ENCODE measurements at places on chromosomes 16 and 17. TPM values are rescaled to one million over a fixed set of nuclear protein-coding genes. Genes with fewer than 3 reads are reported as not detected.

DNA sequence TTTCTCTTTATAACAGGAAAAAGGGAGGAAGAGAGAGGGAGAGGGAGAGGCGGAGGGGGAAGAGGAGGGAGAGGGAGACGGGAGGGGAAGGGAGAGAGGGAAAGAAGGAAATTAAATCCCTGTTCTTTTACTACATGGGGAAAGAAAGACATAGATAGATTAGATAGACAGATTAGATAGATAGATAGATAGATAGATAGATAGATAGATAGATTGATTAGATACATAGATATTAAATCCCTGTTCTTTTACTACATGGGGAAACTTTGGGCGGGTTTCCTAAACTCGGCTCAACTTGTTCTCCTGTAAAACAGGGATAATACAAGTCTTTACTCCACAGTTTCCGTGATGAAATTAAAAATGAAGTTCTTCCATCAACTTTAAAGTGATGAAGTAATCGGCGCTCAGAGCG, 661 bp downstream of the RFWD3 start:
- H3K27ac ChIP-seq: peak overlapping the region; percentile 98
- H3K36me3 ChIP-seq: peaks cover 44% of the 10 kb centered on the region
- peak overlapping the region; percentile 85 for H3K4me3 ChIP-seq
- no peaks in the 10 kb centered on the region for H3K27me3 ChIP-seq

Gene RTN4RL1
- total RNA-seq: 0.49 TPM

Gene KCNAB3
- total RNA-seq: 7.6 TPM

DNA sequence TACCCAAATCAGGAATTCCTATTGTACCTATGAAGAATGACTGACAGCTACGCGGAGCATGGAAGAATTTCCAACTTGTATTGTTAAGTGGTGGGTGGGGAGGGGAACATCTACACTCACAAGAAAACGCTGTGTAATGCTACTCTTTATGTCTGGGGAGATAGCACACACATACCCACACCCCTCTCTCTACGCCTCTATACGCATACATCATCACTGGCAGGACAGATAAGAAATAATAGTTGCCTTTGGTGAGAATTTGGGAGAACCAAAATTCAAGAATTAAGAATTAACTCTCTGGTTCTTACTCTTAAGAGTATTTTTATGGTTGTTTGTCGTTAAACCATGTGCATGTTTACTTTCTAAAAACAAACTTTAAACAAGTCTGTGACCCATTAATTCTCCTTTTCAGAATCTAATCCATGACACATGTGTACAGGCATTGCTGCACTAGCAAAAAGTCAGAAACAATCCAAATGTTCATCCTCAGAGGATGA, 33.9 kb downstream of the CREBBP start:
- H3K4me1 ChIP-seq: peaks cover 39% of the 10 kb centered on the region
- H3K27ac ChIP-seq: no peak overlapping the region
- H3K4me3 ChIP-seq: no peak overlapping the region
- peaks cover 4% of the 10 kb centered on the region for H3K36me3 ChIP-seq

DNA sequence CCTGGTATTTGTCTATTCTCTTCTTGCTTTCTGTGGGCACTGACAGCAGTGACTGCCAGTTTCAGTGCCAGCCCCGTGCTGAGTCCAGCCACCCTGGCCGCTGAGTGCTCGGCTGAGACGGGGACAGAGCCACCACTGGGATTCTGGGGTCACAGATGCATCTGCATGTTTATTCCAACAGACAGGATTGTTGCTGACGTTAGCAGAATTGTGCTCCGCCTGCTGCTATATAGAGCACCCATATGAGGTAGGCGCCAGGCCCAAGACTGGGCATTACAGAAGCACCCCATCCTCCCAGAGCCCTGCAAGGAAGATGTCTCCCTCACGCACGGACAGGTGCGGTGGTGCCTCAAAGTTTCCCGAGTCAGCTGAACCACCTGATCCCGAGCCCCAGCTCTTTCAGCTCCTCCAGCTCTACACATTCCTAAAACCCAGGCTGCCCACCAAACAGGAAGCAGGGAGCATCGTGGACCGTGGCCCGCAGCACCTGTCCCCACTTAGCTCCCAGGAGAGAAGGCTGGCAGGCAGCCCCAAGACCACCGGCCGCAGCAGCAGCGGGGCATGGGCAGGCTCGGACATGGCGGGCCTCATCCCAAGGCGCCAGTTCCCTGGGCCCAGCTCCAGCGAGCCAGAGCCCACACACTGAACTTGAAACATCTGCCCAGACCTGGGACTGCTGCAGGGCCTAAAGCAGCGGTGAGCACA, 44.9 kb upstream of the RASD1 start:
- H3K27ac ChIP-seq: no peak overlapping the region
- no peak for DNase-seq
- H3K4me1 ChIP-seq: no peaks in the 10 kb centered on the region
- H3K27me3 ChIP-seq: no peaks in the 10 kb centered on the region
- no peak overlapping the region for H3K4me3 ChIP-seq

DNA sequence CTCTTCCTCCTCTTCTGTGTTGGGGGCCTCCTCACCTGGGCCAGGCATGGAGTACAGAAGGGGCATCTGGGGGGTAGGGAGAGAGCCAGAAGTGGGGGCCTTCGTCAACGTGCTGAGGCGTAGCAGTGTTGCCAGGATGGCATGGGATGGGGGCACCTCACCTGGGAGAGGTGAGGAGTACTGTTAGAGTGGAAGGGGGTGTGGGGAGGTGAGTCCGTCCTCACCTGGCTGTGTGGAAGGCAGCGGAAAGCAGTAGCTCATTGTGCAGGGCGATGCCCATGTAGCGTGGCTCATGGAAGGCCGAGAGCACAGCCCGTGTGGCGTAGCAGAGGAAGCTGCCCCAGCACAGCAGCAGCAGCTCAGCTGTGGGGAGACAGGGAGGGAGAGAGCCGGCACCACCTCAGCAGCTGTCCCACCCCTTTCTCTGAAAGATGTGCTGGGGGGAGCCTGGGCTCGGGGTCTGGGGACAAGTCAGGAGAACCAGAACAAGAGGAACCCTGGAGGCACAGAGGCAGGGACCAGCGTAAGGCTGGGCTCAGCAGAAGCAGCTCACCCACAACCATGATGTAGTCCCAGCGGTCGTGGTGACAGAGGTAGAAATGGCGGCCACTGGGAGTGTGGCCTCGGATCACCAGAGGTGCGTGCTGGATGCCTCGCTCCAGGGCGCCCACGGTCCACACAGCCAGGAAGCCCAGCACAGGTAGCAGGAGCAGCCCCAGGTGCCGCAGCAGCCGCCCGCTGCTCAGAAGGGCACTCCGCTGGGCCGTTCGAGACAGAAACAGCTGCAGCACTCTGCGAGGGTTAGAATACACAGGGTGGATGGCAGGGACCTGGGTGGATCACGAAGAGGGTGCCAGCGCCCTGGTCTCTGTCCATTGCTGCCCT, 9.0 kb downstream of the GPR179 start:
- H3K27me3 ChIP-seq: no peaks in the 10 kb centered on the region
- no peaks in the 10 kb centered on the region for H3K4me1 ChIP-seq
- H3K36me3 ChIP-seq: no peaks in the 10 kb centered on the region

GRCh38 chr16:50282010-50282538, 15.7 kb downstream of the ADCY7 start:
- H3K27ac ChIP-seq: peak overlapping the region; percentile 70
- peaks cover 42% of the 10 kb centered on the region for H3K36me3 ChIP-seq
- no peaks in the 10 kb centered on the region for H3K27me3 ChIP-seq
- peaks cover 87% of the 10 kb centered on the region for H3K4me1 ChIP-seq

Gene CACNG3
- total RNA-seq: not detected

All from activated CD8-positive, alpha-beta T cell treated with anti-CD3 and anti-CD28 coated beads for 36 hours (primary cell).